Psoas muscle (tissue), 8 donors: ENCODE measurements at places on chromosomes 3 and 15. TPM values are rescaled to one million over a fixed set of nuclear protein-coding genes. Genes with fewer than 3 reads are reported as not detected.

CD47 gene
- 26.5 TPM for total RNA-seq

TMEM158 gene
- 1.5 TPM for total RNA-seq

ARPP21 gene
- 145 TPM for total RNA-seq

CD200R1 gene
- total RNA-seq = 0.79 TPM

STRA6 gene
- not detected for total RNA-seq

TMIE gene
- total RNA-seq = 0.27 TPM

GRCh38 chr3:64144241-64144900 is 80.9 kb downstream of the PRICKLE2 start:
- no peak for DNase-seq

GRCh38 chr3:135382621-135383020 is 582.9 kb upstream of the PPP2R3A start:
- DNase-seq = no peak

GRCh38 chr3:49132073-49132436 is 795 bp downstream of the LAMB2 start:
- no peak for DNase-seq

- no peak for DNase-seq
Observed at GRCh38 chr3:113552851-113553250, 20.5 kb downstream of the SIDT1 start.

DNA sequence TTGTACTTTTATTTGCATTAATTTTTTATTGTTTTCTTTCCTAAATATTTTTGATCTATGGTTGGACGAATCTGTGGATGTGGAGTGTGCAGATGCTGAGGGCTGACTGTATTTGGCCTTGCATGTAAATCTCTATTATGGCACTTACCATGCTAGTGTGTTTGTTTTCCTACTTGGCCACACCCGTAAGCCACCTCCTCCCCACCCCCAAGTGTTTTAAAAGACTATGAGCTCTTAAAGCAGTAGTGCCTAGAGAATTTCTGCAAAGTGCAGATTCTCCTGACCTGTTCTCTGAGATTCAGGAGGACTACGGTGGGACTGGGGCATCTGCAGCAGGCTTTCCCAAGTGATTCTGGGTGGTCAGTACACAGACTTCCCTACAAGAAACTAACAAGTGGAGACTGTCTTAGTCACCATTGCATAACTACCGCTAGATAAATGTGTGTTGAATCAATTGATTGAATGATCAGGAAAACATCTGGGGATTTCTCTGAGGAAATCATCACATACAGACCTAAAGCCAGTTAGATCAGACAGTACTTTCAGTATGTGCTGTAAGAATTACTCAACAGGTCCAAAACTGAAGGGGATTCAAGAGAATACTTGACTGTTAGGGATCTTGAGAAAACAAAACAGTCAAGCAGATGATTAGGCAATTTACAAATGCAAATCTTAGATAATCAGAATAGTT is 6.2 kb upstream of the TIPARP start:
- no peak for DNase-seq

DNA sequence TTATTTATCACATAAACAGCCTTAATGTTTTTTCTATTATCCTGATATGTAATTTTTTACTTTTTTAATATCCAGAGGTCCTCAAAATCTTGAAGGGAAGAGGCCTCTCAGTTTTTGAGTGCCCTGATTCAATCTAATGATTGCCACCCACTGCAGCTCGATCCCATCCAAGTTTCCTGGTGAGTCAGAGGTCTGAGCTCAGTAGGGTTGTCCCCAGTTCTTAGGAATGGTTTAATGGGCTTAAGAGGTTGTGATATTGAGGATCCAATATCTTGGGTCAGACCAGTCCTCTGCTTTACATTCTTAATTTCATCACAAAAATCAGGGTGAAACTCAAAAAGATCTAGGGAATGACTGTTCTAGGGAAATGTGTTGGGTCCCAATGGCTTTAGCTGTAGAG is 238.5 kb downstream of the NSUN3 start:
- DNase-seq = no peak

DNA sequence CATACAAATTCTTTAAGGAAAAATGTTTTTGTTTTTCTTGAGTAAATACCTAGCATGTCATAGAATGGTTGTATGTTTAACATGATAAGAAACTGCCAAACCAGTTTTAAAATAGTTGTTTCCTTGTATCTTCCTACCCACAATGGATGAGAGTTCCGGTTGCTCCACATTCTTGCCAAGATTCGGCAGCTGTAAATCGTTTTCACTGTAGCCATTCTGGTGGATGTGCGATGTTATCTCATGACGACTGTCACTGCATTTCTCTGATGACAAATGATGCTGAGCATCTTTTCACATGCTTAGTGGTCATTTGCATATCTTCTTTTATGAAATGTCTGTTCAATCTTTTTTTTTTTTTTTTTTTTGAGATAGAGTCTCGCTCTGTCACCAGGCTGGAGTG is 36.6 kb upstream of the SH3GL3 start:
- DNase-seq = no peak
